Ascending aorta (tissue), 2 donors: ENCODE measurements at places on chromosomes 5 and 9. TPM values are rescaled to one million over a fixed set of nuclear protein-coding genes. Genes with fewer than 3 reads are reported as not detected.
A peak's percentile ranks its signal among the peaks of the same experiment; 100 is the strongest.

The ABO gene
- total RNA-seq = 4.8 TPM

- H3K4me1 ChIP-seq = no peaks in the 10 kb centered on the region
- no peak overlapping the region for H3K4me3 ChIP-seq
- H3K27me3 ChIP-seq = no peaks in the 10 kb centered on the region
- no peak for DNase-seq
Measured at GRCh38 chr5:104016646-104017045, 454.1 kb upstream of the NUDT12 start.

GRCh38 chr5:160966921-160967320 lies 114.9 kb upstream of the ATP10B start:
- no peak overlapping the region for H3K27ac ChIP-seq
- H3K4me3 ChIP-seq = no peak overlapping the region
- no peaks in the 10 kb centered on the region for H3K27me3 ChIP-seq
- no peaks in the 10 kb centered on the region for H3K36me3 ChIP-seq
- DNase-seq = no peak
- no peaks in the 10 kb centered on the region for H3K4me1 ChIP-seq

The NOXA1 gene
- 6.9 TPM for total RNA-seq

DNA sequence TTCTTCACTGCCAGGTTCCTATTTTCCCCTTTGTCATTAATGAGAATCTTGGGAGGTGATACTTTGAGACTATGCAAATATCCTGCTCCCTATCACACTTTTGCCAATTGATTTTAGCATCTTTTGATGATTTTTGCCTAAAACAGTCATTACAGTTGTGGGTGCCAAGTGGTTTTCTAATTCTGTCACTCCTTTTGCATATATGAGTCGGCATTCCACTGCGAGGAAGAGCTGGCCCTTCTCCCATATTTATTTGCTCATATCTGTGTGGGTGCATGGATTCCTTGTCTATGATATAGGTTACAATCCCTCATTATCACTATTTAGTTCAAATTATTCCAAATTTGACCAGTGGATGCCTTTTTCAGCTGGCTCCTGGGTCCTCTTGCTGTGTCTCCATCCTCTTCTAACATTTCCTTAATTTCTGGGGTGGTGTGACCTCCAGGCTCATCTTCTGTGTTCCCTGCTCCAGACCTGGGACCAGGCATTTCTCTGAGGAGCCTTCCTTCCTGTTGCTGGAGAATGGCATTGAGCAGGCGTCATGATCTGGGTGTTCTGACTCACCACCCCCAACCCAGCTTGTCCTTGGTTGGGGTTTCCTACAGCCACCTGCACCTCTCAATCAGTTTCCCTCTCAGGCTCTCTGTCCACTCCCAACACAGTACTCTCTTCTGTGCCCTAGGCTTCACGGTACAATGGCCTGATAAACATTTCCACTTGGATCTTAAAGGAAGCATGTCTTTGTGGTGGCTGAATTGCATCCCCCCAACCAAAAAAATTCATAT lies 106.7 kb downstream of the NXNL2 start:
- no peaks in the 10 kb centered on the region for H3K27me3 ChIP-seq
- no peak for DNase-seq
- no peaks in the 10 kb centered on the region for H3K36me3 ChIP-seq
- H3K4me1 ChIP-seq = no peaks in the 10 kb centered on the region

GRCh38 chr9:93974151-93974550 lies 19.0 kb upstream of the BARX1 start:
- no peaks in the 10 kb centered on the region for H3K36me3 ChIP-seq
- H3K27me3 ChIP-seq = no peaks in the 10 kb centered on the region
- no peak overlapping the region for H3K27ac ChIP-seq

DNA sequence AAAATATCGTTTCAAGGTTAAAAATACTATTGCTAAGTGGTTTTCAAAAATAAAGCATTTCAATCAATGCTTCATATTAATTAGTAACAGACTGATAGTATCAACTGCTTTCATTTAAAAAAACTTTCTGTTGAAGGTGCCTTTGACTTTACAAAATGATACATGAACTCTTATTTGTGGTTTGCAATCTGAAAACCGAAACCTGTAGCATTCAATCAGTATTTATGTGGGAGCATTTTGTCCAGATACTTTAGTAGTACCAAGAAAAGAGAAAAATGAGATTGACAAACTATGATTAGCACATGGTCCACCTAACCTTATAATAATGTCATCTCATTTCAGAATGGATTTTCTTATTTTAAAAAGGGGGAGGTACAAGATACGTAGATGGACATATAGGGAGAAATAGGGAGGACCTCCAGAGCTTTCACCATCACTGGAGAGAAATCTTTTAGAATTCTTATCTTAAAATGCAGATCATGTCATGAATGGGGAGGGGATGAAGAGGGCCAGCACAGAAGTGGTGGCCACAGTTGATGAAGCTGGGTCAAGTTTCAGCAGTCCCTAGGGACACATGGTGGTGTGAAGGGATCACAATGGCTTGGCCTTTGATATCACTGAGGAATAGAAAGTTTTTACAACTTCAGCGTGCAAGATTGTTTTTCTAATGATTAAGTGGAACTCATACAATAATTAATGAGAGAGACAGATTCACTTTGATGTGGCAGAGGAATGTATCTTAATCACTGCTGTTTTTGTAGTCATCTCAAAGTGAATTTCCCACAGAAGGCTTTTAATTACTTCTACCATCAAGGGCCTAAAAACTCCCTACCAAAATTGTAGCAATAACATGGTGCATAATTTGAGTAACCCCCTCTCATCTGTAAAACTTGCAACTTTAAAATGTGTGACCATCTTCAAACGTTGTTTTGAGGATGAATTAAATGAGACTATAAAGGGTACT lies 322.3 kb upstream of the EDIL3 start:
- DNase-seq = no peak
- no peak overlapping the region for H3K4me3 ChIP-seq
- no peak overlapping the region for H3K27ac ChIP-seq
- no peaks in the 10 kb centered on the region for H3K36me3 ChIP-seq

DNA sequence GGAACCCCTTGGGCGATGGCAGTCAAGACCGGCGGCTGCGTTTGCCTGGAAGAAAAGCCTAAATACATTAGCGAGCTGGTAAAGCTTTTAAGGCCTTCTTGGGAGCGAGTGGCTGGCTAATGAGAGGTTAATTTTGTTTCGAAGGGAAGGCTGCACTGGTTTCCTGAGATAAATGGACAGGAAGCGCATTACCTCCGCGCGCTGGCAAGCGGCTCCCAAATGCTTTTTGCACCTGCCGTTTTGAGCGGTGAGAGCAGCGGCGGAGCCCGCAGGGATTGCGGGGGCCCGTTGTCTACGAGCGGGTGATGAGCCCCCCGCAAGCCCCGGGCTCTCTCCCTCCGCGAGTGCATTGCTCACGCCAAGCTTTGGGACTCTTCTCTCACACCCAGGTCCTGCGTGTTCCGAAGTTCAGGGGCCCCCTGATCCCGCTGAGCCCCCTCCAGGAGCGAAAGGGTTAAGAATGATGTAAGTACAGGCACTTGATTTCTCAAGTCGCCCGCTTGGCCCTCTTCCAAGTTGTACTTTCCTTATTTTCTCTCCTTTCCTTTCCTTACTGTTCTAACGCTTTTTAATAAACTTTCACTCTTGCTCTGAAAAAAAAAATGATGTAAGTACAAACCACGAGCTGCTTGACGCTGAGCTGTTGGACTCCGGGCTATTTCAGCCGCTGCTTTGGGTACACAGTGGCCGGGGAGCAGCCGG lies 3.1 kb upstream of the RGMB start:
- no peaks in the 10 kb centered on the region for H3K27me3 ChIP-seq
- no peaks in the 10 kb centered on the region for H3K36me3 ChIP-seq
- H3K27ac ChIP-seq = peak overlapping the region; percentile 81
- H3K4me3 ChIP-seq = peak overlapping the region; percentile 70
- DNase-seq = peak; percentile 81

The WNK2 gene
- not detected for total RNA-seq

The LCN2 gene
- not detected for total RNA-seq

DNA sequence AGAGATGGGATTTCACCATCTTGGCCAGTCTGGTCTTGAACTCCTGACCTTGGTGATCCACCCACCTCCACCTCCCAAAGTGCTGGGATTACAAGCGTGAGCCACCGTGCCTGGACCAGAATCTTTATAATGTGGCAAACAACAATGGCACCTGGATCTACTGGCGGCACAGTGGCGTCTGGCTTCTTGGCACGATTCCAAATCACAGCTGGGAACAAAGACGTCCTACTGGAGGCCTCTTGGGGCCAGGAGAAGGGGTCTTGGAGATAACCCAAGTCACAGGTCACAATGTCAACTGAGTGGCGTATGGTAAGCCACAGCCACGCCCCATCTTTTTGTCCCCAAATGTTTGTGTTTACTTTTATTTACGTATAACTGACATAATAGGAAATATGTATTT lies 77.8 kb upstream of the RAPGEF1 start:
- H3K4me3 ChIP-seq = no peak overlapping the region
- no peaks in the 10 kb centered on the region for H3K36me3 ChIP-seq
- no peaks in the 10 kb centered on the region for H3K27me3 ChIP-seq
- DNase-seq = no peak
- no peak overlapping the region for H3K27ac ChIP-seq
